Motor neuron (in vitro differentiated cells): ENCODE measurements at places on chromosomes 3 and 15.
A peak's percentile ranks its signal among the peaks of the same experiment; 100 is the strongest.

- ATAC-seq, result peak; percentile 56
Measured at GRCh38 chr15:96038650-96039049, 291.9 kb upstream of the NR2F2 start.

GRCh38 chr3:195549931-195550519 is 6.9 kb upstream of the PPP1R2 start:
- ATAC-seq, result no peak

- no peak for ATAC-seq
Measured at GRCh38 chr15:101133751-101134261, 118.0 kb downstream of the CHSY1 start.

GRCh38 chr3:50369012-50369670 is 9.8 kb upstream of the TMEM115 start:
- no peak for ATAC-seq

DNA sequence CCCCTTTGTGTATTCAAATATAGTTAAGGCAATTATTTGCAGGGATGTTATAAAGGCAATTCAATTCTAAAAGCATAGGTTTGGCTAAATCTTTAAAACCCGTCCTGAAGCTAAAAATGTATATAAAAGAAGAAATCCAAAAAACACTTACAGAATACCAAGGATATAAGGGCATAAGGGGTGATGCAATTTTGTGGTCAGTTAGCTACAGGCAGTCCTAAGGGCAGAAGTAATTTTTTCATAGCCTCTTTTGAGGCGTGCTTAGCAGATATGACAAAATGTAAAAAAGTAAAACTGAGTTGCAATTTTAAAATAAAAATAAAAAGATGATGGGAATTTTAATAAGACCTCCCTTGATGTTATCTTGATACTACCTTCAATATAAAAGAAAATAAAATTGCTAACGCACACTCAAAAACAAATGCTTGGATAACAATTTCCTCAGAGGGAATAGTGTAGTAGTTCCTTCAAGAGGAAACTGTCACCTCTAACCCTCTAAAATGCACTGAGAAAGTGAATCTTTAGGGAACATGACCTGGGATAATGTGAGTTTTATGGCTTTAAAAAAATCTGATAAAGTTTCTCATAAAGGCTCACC is 104.2 kb downstream of the MYH15 start:
- no peak for ATAC-seq

DNA sequence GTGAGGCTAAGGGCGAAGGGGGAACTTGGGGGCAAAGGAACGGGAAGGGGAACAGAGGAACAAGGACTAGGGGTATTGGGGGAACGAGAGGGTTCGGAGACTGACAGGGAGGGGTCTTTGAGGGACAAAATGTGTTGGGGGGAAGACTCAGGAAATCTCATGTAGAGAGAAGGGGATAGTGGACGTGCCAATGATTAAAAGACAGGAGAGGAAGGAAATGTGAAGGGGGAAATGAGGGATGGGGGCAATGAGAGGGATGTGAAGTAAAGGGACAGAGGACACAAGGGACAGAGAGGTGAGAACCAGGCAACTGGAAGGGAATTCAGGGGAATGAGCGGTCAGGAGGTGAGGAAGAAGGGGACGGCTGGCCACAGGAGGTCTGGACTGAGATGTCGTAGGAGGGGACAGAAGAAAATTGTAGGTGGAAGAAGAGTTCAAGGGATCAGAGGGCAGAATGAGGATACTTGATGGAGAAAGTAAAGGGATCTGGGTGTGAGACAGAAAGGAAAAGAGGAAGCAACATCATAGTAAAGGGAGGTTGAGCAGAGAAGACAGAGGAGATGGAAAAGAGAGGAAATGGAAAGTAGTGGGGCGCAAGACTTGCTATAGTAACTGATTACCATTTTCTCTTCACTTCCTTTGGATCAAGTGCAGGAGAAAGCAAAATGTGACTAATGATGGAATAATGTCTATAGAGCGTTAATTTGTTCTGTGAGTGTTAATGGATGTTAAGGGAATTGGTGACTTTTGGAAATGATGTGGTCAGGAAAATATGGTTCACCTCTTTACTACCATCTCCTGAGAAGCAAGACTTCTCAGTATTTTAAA is 749 bp downstream of the RAB8B start:
- ATAC-seq, result no peak

- ATAC-seq, result no peak
Measured at GRCh38 chr15:85440451-85440850, 60.0 kb downstream of the AKAP13 start.

DNA sequence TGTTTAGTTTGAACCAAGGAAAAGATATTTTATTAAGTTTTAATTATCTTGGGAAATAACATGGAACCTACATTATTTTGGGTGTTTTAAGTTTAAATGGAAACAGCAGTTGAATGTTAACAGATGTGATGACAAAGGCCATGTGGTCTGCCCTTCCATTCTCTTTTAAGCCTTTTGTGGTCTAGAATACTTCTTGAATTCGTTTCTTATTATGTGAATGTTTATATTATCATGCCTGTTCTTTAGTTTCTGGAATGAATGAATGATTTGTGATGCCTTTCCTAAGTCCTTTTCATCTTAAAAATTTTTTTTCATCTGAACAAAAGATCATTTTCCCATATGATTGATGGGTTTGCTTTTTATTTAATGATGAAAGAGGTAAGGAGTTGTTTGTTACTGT is 44.6 kb downstream of the SNRK start:
- no peak for ATAC-seq

DNA sequence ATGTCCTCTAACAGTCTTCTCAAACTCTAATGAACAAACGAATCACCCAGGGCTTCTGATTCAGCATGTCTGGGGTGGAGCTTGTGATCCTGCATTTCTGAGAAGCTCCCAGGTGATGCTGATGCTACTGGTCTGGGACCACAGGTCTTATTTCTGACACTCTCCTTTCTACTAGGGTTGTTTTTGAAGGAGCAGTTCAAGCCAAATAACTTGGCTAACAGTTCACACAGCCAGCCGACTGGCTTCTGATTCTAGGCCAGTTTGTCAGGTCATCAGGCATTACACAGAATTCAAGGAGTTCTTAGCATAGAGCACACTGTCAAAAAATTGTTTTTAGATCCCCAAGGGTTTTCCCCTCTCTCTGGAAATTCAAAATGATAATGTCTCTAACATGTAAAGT is 100.7 kb downstream of the TIGIT start:
- no peak for ATAC-seq

- ATAC-seq, result no peak
Measured at GRCh38 chr3:154818676-154819255, 261.4 kb upstream of the MME start.

- ATAC-seq, result peak; percentile 92
Measured at GRCh38 chr3:54691289-54691771, 236.5 kb downstream of the LRTM1 start.

- no peak for ATAC-seq
Measured at GRCh38 chr15:84856731-84857417, 27.6 kb upstream of the SLC28A1 start.

- ATAC-seq, result no peak
Measured at GRCh38 chr3:101170062-101170771, 150.2 kb downstream of the IMPG2 start.

GRCh38 chr3:71153713-71154112 is 429.8 kb downstream of the FOXP1 start:
- ATAC-seq, result no peak

DNA sequence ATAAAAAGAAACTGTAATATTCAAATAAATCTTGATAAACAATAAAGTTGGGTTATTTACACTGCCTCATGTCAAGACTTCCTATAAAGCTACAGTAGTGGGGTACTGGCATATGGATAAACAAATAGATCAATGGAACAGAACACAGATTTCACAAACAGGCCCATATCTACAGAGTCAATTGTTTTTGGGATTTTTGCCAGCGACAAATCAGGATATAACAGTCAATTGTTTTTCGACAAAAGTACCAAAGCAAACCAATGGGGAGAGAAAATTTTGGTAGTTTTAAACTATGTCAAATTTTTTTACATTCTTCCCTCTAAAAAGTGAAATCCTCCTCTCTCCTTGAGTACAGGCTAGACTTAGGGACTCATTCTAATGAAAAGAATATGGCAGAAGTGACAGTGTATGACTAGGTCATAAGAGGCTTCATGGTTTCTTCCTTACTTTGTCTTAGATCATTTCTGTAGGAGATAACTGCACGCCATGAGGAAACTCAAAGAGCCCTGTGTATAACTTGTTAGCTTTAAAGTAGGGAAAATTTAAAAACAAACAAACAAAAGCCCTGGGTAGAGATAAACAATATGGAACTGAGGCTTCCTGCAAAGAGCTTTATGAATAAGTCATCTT is 16.9 kb downstream of the IP6K1 start:
- ATAC-seq, result no peak
